Stimulated activated CD4-positive, alpha-beta T cell treated with anti-CD3 and anti-CD28 coated beads, Interleukin-2, amount 100 ng/mL, for 48 hours (primary cell): ENCODE measurements at places on chromosomes 2 and 18.

- no peak for DNase-seq
Measured at GRCh38 chr2:169693360-169693759, 845 bp downstream of the CFAP210 start.

GRCh38 chr2:116935097-116935814, 879.2 kb upstream of the DDX18 start:
- no peak for DNase-seq

DNA sequence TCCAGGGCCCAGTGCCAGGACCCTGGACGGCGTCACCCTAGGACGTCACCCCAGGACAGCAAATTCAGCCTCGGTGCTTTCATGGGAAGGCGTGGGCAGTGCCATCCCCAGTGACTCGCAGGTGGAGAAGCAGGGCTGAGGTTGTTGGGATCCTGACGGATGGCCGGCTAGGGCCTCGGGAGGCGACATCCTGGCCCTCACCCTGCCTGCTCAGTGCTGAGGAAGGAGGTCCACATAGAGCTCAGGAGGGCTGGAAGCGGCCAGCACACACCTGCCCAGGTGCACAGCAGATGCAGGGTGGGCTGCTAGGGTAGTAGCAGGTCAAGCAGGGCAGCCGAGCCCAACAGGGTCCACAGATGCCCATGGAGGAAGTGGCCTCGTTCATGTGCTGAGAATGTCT, 482.0 kb upstream of the SALL3 start:
- DNase-seq: no peak

GRCh38 chr2:189592353-189592984, 11.9 kb upstream of the SLC40A1 start:
- no peak for DNase-seq

DNA sequence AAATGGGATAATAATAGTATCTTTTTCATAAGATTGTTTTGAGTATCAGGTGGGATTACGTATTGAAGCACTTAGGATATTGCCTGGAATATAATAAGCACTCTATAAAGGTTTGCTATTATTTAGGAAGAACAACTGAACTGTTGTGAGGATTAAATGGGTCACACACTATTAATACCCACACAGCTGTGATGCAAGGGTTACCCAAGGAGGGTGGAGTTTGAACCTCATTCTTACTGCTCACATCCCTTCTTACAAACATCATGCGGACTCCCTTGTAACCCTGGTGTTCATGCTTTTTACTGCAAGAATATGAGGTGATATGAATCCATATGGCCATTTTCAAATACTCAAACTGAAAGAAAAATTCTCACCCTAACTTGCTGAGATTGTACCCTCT, 113.5 kb downstream of the KCTD1 start:
- no peak for DNase-seq

DNA sequence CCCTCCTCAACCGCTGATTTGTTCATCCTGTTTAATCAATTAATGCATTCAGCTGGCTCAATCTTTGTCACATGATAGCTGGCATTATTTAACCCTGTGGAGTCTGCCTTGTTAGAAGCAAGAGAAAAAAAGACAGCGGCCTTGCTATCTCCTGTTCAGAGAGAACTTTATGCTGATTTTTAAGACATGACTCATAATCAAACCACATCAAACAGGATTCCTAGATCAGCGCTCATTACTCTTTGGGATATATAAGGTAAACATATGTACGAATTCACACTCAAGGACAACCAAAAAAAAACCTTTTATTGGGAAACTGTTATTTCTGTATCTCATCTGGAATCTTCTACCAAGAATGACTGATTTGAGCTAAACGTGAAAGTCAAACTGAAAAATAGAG, 195.1 kb downstream of the C1D start:
- DNase-seq: no peak

DNA sequence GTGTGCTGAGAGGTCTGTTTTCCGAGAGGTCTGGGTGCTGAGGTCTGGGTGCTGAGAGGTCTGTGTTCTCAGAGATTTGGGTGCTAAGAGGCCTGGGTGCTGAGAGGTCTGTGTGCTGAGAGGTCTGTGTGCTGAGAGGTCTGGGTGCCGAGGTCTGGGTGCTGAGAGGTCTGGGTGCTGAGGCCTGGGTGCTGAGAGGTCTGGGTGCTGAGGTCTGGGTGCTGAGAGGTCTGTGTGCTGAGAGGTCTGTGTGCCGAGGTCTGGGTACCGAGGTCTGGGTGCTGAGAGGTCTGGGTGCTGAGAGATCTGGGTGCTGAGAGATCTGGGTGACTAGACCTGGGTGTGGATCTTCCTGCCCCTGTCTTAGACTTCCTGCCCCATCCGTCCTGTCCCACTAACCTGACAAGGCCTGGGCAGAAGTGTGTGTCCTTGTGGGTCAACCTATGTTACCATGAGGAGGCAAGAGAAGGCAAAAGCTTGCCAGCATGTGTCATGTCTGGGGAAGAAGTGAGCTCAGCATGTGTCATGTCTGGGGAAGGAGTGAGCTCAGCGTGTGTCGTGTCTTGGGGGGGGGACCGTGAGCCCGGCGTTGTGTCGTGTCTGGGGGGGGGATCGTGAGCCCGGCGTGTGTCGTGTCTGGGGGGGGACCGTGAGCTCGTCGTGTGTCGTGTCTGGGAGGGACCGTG, 69.3 kb downstream of the KCNG2 start:
- no peak for DNase-seq

DNA sequence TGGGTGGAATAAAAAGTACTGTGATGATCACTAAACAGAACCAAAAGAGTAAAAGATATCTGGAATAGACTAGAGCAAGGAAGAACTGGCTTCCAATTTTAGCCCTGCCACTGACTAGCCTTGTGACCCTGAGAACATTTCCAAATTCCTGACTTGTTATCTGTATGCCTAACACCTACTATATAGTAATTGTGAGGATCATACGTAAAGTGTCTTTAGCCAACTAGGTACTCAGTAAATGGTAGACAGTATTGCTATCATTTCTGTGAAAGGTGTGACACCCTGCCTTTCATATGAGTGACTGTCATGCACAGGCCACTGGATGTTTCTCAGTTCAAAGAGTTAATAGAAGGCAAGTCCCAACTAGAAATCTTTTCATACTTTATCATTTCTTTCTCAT, 29.8 kb downstream of the CYTIP start:
- no peak for DNase-seq

DNA sequence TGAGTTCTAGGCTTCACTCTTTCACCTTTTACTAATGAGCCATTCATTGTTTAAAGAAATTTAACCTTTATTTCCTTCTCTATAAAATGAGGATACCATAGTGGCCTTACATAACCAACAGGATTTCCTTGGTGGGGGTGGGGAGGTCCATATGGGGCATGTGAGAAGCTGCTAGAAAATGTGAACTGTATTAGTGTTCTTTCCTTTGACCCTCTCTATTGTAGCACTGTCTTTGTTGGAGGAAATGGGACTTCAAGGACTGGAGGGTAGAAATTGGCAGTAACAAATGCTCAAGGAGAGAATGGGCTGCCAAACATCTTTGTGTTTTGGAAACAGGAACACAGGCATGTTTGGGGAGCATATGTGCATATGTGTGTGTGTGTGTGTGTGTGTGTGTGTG, 468.7 kb upstream of the ZEB2 start:
- DNase-seq: no peak

DNA sequence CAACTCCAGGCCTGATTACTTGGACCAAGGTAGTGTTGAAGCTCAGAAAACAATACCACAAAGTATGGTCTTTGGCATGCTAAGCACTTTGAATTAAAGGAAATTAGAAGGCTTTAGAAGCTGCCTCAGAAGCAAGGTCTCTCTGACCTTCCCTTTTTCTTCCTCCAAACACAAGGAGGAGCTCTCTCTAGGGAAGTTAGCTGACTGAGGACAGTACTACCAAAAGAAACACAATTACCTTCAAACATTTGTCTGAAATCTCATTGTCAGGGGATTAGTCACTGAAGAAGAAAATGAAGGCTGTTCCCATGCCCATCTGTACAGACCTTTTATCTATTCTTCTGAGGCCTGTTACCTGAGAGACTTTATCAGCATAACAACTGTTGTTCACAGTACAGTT, 279.3 kb downstream of the CDH20 start:
- no peak for DNase-seq

DNA sequence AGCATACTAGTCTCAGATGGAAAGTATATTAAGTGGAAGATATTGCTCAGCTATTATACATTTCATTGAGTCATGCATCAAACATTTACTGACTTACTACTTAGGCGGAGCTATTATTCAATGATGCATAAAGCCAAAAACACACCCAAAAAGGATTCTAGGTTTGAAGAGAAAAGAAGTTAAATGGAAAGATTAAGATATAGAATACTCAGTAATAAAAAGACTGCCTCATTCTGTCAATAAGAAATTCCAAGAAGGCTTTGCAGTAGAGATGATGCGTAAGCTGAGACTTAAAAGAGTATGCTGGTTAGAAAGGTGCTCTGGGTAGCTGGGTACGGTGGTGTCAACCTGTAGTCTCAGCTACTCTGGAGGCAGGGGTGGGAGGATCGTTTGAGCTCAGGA, 27.6 kb downstream of the STK17B start:
- DNase-seq: no peak

DNA sequence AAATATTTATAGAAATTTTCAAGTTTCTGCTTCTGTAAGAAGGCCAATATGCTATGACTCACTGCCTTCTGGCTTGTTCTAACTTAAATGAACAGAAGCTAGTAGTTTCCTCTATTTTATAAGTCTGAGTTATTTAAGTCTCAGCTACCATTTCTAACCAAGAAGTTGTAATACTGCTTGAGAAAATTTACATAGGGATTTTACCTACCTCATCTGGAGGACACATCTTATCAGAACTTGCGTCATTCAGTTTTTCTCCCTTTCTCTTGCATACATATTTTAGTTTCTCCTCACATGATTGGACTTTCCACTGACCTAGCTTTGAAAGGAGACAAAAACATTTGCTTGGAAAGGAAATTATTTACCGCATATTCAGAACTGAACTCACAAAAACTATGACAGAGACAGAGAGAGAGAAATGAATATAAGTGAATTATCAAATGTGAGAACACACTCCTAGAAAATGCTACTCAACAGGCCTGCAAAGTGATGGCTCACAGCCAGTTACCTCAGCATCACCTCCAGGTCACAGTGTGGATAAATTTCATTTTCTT, 81.1 kb upstream of the CD302 start:
- DNase-seq: no peak

DNA sequence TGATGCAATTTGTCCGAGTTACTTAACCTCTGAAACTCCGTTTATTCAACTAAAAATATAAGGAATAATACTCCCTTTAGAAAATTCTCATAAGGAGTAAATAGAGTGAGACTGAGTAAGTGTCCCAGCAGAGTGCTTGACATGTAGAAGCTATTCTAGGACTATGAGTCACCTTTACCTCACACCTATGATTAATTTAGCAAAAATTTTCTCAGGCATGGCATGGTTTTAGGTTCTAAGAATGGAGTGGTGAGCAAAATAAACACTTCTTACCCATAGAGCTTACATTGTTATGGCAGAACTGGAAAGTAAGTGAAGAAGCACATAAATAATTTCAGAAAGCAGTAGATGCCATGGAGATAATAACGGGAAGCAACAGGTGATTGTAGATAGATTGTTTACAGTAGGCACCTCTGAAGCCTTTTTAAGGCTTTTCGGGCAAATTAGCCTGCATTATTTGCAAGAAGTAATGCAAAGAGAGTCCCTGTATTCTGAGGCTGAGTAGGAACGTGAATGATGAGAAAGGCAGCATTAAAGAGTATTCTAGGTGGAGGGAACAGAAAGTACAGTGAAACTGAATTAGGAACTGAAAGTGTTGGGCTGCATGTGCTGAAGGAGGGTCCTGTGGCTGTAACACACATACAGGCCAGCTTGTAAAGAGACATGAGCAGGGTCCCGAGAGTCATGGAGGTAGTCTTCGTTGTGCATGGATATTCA, 209.2 kb downstream of the ZNF407 start:
- DNase-seq: no peak

DNA sequence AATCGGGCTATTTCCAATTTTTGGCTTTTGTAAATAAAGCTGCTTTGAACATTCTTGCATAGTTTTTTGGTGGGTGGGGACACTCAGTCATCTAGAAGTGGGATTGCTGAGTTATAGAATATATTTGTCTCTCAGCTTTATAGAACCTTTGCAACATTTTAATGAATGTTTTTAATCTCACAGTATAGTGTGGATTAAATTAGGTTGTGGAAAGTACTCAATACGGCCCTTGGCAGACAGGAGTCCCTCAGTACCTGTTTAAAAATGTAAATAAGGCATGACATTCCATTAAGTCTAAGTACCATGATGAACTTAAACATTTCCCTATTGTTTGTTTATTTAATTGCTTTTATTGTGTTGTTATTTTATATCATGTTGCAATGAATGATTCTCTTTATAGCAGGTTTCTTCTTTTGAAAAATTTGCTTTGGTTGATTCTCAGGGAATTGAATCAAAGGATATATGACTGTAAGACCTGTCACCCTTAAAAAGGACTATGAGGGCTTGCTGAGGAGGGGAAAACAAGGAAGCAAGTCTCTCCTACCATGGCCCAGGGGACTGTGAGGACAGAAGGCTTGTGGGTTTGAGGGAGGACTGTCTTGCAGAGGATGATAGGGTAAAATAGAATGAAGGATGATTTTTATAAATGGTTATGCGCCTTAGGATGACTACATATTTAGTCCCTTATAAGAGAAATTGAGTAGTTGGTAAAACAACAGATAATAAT, 165.1 kb downstream of the RPIA start:
- no peak for DNase-seq

DNA sequence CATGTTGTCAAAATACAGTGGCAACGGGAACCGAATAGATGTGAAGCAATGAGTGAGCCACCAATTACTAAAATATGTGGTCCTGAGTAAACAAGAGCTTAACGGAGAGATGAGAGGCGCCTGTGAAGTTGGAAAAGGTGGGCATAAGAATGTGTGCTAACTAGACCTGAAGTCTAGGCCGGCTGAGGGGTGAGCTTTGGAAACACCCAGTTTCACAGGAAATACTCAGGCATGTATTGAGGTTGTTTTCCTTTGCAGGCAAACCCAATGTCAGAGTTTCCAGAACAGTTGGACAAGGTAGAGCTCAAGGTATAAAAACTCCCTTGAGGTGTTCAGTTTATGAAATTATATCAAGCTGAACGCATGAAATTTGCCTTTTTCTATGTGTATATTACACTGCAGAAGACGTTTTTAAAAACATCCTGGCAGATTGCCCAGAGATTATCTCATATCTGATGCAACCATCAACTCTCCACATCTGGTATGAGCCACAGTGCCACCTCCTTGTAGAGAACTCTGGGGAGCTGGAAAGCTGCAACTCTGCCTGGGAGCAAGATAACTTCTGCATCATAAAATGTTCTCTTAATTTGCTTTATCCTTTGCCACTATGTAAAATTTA, 3.9 kb upstream of the WDSUB1 start:
- DNase-seq: no peak

GRCh38 chr2:129708221-129708967, 271.1 kb upstream of the RAB6C start:
- no peak for DNase-seq

- no peak for DNase-seq
Measured at GRCh38 chr2:37084797-37085196, 479 bp downstream of the GPATCH11 start.

- no peak for DNase-seq
Measured at GRCh38 chr2:219501849-219502248, 3.2 kb downstream of the GMPPA start.
